Stimulated activated CD4-positive, alpha-beta T cell treated with anti-CD3 and anti-CD28 coated beads, Interleukin-12 subunit alpha, Interleukin-12 subunit beta, amount 100 ng/mL, for 4 hours (primary cell): ENCODE measurements at places on chromosomes 1 and 21.

- no peak for DNase-seq
Measured at GRCh38 chr1:46484783-46485490, 4.7 kb upstream of the DMBX1 start.

GRCh38 chr1:234689236-234689635 lies 79.3 kb upstream of the IRF2BP2 start:
- DNase-seq, result no peak

- no peak for DNase-seq
Measured at GRCh38 chr1:202182040-202182877, 11.3 kb upstream of the LGR6 start.

- DNase-seq, result no peak
Measured at GRCh38 chr1:20093940-20094391, 24.0 kb downstream of the PLA2G5 start.

DNA sequence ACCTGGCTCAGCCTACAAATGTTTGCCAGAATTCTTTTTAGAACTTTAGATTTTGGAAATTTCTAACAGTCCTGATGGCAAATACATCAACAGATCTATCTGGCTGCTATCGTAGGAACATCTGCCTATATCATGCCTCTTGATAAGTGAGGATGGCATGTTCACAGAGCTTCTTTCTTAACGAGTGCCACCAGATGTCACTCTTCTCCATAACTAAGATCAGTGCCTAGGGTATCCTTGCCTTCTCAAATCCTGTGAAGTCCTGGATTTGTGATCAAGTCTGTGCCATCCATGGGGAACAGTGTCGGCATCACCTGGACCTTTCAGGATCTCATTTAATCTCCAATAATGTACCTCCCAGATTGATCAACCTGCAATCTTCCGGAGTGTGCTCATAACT lies 36.5 kb upstream of the CD5L start:
- no peak for DNase-seq

DNA sequence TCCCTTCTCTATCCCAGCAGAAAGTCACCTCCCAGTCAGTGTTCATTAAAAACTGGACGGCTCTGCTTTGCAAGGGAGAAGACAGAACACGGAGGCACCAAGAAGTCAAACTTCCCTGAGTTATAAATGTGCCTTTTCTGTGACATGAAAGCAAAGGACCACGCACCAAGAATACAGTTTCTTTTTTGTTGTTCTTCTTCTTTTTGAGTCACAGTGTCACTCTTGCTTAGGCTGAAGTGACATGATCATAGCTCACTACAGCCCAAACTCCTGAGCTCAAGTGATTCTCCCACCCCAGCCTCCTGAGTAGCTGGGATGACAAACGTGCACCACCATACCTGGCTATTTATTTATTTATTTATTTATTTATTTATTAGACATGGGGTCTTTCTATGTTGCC lies 22.7 kb downstream of the GLUL start:
- no peak for DNase-seq

GRCh38 chr1:226635456-226635941 lies 86.9 kb downstream of the STUM start:
- DNase-seq, result no peak

DNA sequence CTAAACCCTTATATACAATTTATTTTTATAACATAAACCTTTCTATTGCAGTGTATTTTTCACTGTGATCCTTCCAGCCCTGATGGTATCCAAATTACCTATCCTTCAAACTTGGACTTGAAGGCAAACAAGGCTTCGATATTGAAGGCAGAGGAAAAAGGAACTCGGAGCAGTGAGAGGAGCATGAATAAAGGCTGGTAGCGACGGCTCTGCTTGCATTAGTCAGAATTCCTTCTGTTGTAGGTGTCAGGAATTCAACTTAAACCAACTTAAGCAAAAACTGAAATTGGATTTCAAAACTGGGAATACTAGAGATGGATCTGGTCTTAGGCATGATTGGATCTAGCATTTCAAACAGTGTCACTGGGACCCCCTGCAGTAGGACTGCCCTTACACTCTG lies 17.8 kb upstream of the SSX2IP start:
- DNase-seq, result no peak

DNA sequence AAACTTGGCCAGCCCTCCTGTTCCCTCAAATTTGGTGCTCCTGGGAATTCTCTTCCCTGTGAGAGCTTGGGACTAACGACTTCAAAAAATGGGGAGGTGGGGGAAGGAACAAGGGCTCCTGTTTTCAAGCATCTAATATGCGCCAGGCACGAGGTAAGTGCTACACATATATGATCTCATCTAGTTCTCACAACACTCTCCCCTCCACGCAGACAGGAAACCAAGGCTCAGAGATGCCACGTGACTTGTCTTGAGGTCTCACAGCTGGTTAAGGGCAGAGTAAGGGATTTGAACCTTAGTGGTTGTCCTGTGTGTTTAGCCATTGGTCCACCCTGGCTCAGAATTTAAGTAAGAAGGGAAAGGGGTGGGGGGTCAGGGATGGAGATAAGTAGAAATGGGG lies 125.9 kb downstream of the DMRTB1 start:
- DNase-seq, result no peak
